ENCODE measurements at places on chromosomes 2 and 18. TPM values are rescaled to one million over a fixed set of nuclear protein-coding genes. Genes with fewer than 3 reads are reported as not detected.

IL1RN gene
- total RNA-seq = not detected

TANK gene
- total RNA-seq = 40.8 TPM

NGEF gene
- 1.4 TPM for total RNA-seq

- peaks cover 17% of the 10 kb centered on the region for H3K36me3 ChIP-seq
- no peak overlapping the region for H3K4me3 ChIP-seq
- no peak for DNase-seq
- H3K4me1 ChIP-seq = peaks cover 64% of the 10 kb centered on the region
- peak overlapping the region; percentile 72 for H3K27ac ChIP-seq
Measured at GRCh38 chr2:168565512-168565911, 109.4 kb downstream of the CERS6 start.

GRCh38 chr2:222268311-222268990 is 30.3 kb downstream of the PAX3 start:
- H3K27me3 ChIP-seq = peaks cover 1% of the 10 kb centered on the region
- H3K4me3 ChIP-seq = no peak overlapping the region

LRRTM1 gene
- total RNA-seq = not detected

MYO7B gene
- 0.90 TPM for total RNA-seq

DNA sequence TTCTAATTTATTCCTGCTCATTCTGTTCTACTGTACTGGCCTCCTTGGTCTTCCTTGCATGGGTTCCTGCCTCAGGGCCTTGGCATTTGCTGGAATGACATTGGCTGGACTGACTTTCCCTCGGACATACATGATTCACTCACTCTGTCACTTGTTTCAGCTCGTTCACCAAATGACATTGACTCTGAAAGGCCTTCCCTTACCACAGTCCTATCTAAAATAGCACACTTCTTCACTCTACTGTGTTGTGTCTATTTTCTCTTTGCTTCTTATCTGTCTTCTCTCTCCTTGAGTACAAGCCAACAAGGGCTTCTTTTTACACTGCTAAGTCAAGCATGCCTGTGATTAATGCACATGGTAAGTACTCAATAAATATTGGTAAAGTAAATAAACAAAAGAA is 65.6 kb downstream of the SCG2 start:
- H3K27me3 ChIP-seq = peaks cover 2% of the 10 kb centered on the region
- no peak overlapping the region for H3K27ac ChIP-seq
- no peak for DNase-seq

GRCh38 chr18:12248926-12249720 is 5.0 kb upstream of the CIDEA start:
- no peak for DNase-seq
- no peak overlapping the region for H3K4me3 ChIP-seq
- H3K27ac ChIP-seq = no peak overlapping the region
- peaks cover 15% of the 10 kb centered on the region for H3K27me3 ChIP-seq

DNA sequence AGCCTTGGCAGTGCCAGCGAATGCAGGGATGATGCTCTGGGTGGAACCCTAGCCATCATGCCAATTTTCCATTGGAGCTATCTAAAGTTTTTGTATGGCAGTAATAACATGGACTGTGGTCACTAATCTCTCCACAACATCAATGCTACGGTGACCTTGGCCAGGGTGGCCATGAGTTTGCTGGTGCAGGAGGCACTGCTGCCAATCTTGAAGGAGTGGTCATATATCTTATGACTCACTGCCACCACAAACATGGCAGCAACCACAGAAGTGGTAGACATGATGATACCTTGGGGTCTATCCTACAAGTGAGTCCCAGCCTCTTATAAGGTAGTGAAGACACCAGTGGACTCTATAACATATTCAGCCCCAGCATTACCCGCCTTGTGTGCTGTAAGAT is 104.6 kb downstream of the EVA1A start:
- H3K4me1 ChIP-seq = no peaks in the 10 kb centered on the region
- no peak for DNase-seq
- no peaks in the 10 kb centered on the region for H3K36me3 ChIP-seq
- no peak overlapping the region for H3K4me3 ChIP-seq
- H3K27me3 ChIP-seq = no peaks in the 10 kb centered on the region

Measured in endothelial cell (in vitro differentiated cells).